Motor neuron (in vitro differentiated cells): ENCODE measurements at places on chromosomes 5 and 9.

- no peak for ATAC-seq
These were observed 50.7 kb downstream of the ITGA2 start for GRCh38 chr5:53039855-53040254.

DNA sequence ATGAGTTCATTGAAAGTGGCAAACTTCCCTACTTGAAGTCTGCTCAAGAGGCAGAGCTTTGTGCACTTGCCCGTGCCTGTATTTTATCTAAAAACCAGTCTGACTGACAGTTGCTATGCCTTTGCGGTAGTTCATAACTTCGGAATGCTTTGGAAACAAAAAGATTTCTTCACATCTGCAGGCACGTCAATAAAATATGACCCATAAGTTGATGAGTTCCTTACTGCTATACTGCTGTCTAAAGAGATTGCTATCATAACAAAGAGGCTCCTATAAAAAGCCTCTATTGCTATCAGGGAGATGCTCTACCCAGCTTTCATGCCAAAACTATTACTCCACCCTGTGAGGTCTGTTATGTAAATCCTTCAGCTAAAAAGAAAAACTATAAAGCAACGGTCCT, 25.4 kb upstream of the RNF20 start:
- ATAC-seq, result no peak

DNA sequence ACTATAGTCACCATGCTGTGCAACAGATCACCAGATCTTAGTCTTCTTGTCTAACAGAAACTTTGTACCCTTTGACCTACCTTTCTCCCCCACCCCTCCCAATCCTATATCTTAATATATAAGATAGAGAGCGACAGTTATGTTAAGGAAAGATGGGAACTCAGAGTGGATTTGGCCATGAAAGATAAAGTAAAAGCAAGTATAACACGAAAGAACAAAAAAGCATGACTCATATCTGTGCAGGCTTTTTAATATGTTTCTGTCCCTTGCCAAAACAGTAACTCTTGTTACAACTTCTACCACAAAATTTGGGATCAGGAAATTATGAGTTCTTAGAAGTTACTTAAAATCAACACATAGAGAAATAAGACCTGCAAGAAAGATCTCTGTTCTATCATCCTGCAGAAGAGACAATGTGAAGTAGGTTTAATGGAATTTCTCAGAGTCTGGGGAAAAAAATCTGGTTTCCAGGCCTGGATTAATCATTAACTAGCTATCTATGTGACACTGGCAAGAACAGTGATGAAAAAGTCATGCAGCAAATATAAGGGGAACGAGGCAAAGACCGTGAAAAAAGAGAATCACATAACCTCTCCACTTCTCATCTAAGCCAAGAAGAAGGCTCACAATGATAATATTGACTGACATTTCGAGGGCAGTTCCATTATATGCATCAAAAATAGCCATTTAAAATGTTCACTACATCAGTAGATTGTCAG, 18.6 kb downstream of the BAAT start:
- ATAC-seq, result no peak

- ATAC-seq, result no peak
These were observed 22.6 kb upstream of the LMX1B start for GRCh38 chr9:126591083-126591482.

DNA sequence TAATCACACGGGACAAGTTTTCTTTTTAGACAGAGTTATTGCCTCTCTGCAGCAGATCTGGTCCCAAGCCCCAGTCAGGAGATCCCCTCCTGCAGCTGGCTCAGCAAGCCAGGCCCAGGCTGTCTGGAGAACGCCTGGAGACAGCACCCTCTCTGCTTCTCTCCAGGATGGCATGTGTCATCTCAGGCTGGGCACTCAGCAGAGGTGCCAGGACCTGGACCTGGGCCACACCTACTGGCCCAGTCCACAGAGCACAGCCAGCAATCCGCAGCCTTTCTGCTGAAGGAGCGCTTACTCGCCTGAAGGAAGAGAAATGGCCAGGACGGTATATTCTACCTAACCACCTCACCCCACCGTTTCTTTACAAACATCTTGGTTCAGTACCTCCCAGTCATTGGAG, 4.7 kb upstream of the TBC1D9B start:
- ATAC-seq, result no peak

GRCh38 chr5:132260714-132261551, 3.4 kb downstream of the PDLIM4 start:
- ATAC-seq, result no peak

DNA sequence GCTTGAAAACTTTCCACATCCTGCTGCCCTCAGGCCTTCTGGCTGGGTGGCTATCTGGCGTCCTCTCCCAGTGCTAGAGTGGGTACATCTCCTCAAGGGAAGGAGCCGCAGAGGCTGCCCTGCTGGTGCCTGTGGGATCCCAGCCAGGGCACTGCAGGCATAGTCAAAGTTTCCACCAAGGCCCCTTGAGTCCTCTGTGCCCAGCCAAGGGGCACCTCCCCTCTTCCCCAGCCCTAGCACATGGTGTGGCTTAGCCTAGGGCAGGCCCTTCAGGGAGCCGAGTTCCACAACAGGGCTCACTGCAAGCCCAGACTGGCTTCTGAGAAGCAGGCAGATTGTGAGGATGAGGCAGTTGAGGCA, 103.2 kb downstream of the RGS3 start:
- no peak for ATAC-seq

GRCh38 chr9:28961623-28962022, 1388.3 kb upstream of the C9orf72 start:
- no peak for ATAC-seq

DNA sequence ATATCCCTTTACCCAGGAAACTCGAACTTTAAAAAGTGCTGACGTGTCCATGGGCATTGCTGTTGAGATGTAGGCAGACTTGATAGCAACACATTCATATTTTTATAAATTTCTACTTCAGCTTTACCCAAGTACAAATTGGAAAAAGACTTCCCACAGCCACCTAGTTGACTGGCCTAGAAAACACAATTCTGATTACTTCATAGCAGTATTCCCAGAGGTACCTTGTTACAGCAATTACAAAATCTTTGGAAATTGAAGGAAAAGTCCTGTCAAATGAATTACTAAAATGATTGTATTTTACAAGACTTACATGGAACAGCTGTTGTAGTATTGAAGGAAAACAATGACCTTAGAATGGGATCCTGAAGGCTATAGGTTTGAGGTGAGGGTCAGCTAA, 130.7 kb upstream of the NREP start:
- ATAC-seq, result no peak

DNA sequence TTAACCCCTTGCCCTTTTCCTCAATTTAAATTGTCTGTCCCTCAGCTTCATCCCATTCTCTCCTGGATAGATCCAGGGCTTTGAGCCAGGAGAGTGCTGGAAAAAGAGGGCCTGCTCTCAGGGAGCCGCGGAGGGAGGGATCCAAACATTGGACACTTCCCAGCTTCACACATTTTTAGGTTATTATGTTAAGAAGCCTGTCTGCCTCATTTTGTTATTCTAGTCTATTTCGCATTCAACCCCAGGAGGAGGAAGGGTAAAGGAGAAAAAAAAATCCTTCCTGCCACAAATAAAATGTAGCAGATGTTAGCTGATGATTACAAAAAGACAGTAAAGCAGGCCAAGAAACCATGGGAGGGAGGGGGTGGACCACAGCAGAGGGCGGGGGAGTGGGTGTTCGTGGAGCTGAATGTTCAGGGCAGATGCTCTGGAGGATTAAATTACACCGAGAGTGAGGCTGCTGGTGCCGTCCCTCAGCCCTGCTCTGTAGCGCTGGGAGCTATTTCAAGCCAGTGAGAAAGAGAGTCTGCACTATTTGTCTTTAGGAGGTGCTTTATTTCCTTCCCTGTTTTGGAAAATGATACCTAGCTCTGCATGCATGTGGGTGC, 60.6 kb upstream of the ZFR start:
- peak; percentile 83 for ATAC-seq

GRCh38 chr9:1047591-1048230, 2.4 kb upstream of the DMRT2 start:
- no peak for ATAC-seq

DNA sequence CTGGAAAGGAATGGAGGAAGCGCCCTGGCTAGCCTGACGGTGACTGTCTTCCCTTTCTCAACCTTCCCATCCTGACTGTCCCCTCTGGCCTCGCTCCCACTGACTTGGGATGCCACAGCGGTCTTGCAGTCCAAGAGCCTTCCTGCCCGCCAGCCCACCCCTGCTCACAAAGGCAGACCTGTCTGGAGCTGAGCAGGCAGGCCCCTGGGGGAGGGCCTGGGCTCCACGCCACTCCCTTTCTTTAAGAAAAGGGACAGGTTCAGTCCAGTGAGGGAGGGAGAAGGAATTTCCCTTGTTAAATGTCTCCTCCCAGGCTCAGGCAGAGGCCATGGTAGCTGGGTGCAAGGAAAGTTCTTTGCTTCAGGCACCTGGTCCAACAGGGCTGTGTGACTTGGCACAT, 18.1 kb downstream of the FGF1 start:
- ATAC-seq, result peak; percentile 69

DNA sequence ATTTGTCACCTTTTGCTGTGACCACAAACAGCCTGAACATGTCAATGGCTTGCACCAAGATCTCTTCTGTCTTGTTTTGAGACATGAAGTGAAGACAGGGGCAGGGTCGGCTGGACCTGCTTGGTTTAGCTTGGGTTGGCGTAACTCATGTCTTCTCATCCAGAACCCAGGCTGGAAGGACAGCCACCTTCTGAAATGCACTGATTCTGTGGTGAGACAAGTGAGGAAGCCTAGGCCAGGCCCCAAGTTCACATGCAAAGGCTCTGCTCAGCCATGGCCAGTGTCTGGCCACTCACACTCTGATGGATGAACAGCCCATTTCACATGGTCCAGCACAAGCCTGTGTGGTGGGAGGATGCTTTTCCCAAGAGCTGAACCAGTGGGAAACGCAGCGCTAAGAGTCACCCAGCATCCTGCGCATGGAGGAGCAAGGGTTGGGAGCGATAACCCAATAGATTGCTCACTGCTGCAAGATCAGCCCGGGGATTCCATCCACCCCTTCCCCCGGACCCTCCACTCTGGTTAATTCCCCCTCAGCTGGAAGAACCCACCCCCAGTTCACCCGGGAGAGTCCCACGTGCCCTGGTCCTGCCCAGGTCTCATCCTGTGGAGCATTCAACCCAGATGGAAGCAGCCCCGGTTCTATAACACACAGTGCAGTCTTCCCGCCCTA, 16.2 kb upstream of the MED10 start:
- no peak for ATAC-seq

- no peak for ATAC-seq
These were observed 355.9 kb upstream of the TLE4 start for GRCh38 chr9:79215821-79216220.

- peak; percentile 93 for ATAC-seq
These were observed 175.9 kb downstream of the MAN2A1 start for GRCh38 chr5:109865637-109866036.

DNA sequence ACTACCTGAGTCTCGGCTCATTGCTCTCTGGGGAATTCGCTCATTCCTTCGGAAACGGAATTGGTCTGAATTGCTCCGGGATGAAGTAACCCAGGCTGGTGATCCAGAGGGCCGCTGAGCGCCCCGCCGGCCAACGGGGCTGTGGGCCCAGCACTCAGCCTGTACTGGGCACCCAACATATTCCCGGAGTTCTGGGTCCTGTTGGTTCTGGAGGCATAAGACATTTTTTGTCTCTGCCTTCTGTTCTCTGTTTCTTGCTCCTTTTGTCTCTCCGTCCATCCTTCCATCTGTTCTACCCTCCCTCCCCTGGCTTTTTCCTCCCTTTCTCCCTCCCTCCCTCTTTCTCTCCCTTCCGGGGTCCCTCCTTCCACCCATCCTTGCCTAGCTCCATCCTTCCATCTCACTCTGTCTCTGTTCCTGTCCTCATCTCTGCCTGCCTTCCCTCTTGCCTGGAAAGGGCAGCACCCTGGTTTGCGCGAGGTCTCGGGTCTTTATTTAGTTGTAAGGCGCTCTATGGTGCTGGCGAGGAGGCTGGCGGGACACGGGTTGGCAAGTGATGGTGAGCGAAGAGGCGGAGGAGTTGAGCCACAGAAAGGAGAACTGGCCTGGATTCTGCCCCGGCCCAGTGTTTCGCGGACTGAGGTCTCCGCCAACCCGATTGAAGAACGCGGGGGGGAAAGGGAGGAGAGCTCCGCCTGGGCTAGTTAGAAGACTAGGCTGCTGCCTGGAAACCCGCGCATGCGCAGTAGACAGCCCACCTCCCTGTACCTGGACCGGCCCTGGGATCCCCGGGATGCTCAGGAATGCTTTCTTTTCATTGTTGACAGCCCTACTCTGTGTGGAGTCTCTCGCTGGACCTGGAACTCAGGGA, 1468.0 kb downstream of the FOXD4L5 start:
- peak; percentile 98 for ATAC-seq

- ATAC-seq, result no peak
These were observed 37.5 kb upstream of the DENND4C start for GRCh38 chr9:19193029-19193324.

GRCh38 chr9:38342532-38342931, 50.0 kb upstream of the ALDH1B1 start:
- ATAC-seq, result no peak

DNA sequence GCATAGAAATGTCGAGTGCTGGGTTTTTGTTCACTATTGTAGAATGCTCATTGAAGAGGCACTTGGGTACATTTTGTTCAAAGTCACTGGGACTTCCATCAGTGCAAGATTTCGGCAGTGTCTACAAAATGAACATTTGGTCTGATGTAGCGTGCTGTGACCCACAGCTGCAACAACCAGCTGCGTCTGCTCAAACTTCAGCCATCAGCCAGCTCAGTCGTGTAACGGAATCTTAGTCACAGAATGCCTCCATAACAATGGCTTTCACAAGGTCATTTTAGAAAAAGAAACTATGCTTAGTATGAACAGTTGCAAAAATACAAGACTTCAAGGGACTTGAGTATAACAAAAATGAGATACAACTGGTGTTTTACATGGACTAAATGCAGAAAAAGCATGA, 828.1 kb upstream of the GRAMD2B start:
- no peak for ATAC-seq

DNA sequence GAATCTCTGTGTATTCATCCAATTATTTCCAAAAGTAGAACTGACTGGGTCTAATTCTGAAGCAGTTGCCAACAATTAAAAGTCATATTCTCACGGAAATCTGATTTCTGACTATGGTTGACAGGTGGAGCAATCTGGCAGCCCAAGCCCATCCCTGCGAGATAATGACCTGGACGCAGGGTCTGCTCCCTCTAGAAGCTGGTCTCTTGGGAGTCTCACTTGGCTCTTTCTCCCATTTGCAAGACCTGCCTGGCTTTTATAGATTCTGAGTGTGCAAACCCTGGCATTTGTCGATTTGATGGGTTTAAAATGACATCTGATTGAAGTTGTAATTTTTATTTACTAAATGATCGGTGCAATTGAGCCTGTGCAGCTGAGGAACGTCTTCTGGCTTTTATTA, 49.4 kb upstream of the NEURL1B start:
- ATAC-seq, result no peak

GRCh38 chr5:146647656-146648199, 131.7 kb upstream of the GPR151 start:
- peak; percentile 73 for ATAC-seq
